Cortex of kidney (tissue), 1 donor: ENCODE measurements at places on chromosomes 6 and 20.

GRCh38 chr20:50017576-50018248, 34.9 kb downstream of the SNAI1 start:
- DNase-seq, result no peak

GRCh38 chr6:49890988-49891387, 24.7 kb upstream of the CRISP1 start:
- no peak for DNase-seq

DNA sequence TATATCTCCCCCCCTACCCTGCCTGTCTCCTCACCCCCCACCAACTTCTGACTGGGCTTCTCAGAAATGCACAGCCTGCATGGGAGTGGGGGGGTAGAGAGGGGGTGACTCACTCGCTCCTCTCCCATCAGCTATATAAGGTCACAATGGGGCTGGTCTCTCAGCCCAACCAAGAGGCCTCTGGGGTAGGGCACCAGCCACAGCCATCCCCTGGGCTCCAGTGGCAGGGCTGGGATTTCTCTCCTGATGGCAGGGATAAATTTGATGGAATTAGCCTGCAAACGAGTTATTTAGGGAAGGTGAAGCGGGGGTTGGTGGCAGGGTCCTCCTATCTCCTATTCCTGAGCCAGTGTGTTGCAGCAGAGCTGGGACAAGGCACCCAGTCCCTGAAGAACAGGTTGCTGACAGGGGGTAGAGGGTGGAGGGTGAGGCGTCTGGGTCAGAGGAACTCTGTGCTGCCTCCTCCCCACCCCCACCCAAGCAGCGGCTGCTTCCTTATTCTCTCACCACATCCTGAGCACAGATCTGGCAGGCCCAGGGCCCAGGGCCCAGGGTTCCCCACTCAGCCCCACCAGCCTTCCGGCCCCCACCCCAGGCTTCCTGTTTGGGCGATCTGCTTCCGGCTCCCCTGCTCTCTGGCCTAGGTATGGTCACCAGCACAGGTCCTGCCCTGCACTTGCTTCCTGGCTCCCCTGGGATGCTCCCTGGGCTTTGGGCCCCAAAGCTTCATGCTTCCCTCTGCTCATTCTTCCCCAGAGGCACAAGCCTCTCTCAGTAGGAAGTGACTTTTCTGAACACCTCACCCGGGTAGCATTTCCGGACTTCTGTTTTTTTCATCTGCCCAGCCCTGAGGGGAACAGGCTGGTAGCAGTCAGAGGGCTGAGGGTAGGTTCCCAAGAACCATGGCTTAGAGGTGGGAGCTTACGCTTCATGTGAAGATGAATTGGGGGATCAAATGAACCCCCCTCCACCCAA, 4.0 kb downstream of the PPP1R18 start:
- DNase-seq, result no peak

- no peak for DNase-seq
Observed at GRCh38 chr6:56649053-56649769, 6.5 kb upstream of the DST start.

DNA sequence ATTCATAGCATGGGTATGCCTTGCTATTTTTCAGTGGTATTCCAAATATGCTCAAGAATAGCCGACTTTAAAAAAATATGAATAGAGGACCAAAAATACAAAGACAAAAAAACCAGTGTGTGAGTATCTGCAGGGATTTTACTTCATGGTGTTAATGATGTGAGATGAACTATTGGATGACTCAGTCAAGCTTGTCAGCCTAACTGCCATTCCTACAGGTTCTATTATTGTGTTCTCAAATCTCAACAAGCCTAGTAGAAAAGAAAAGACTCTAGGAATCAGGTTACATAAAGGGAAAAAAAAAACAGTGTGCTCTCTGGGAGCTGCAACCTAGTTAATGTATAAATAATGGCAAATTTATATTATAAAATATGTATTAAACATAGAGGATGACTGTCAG, 588.4 kb upstream of the BTBD3 start:
- DNase-seq, result no peak

- DNase-seq, result no peak
Observed at GRCh38 chr6:142429195-142429594, 127.4 kb downstream of the ADGRG6 start.

- no peak for DNase-seq
Observed at GRCh38 chr6:65229825-65230224, 477.2 kb downstream of the EYS start.

- no peak for DNase-seq
Observed at GRCh38 chr6:111949546-111949945, 76.3 kb upstream of the FYN start.

DNA sequence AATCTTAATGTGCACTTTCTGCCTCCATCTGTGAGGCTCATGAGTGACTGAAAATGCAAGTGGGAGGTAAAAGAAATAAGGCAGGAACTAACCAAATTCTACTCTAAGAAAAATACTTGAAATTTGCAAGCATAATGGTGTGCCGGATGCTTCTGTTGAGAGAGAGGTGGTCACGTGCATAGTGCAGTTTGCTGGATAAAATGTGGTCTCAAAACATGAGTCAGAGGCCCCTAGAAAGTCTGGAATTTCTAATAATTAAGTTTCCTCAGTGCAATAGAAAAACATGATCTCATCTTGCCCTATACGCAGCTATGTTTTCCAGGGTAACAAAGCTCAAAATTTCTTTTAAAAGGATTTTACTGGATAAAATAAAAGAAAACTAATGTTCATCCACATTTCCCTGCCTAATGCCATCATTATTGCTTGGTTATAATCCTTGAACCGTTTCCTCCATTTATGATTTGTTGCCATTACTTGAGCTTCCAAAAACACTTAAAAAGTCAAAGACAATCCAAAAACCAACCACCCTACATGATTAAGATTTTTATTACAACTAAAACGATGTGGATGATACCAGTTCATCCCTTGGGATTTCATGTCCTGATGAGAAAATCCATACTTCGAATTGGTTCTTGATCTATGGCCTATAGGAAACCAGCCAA, 351.7 kb upstream of the ARID1B start:
- DNase-seq, result no peak

- DNase-seq, result no peak
Observed at GRCh38 chr20:25553819-25554296, 31.5 kb downstream of the NINL start.

DNA sequence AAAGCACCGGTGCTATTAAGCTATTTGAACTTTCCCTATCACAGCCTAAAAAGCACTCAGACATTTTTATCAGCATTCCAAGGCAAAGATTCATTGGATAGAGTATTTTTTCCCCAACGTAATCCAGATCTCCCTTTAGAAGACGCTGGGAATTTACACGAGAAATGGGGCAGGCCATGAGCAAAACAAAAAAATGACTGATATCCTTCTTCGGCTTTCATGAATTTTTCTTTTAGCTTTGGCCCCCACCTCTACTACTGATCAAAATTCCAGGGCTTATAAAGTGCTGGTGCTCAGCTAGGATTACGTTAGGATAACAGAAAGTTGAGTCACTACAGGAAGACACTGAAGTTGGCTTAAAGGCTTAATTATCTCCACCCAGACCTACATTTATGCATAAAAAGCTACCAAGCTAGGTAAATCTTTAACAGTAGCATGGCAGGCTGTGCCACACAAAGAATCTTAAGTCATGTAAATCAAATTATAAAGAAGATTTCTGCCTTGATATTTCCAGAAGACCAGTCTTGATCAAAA, 418.5 kb upstream of the BTBD3 start:
- DNase-seq, result no peak

- DNase-seq, result no peak
Observed at GRCh38 chr6:13220266-13220665, 108.1 kb downstream of the TBC1D7 start.

- DNase-seq, result no peak
Observed at GRCh38 chr20:21944227-21944626, 238.8 kb downstream of the PAX1 start.

DNA sequence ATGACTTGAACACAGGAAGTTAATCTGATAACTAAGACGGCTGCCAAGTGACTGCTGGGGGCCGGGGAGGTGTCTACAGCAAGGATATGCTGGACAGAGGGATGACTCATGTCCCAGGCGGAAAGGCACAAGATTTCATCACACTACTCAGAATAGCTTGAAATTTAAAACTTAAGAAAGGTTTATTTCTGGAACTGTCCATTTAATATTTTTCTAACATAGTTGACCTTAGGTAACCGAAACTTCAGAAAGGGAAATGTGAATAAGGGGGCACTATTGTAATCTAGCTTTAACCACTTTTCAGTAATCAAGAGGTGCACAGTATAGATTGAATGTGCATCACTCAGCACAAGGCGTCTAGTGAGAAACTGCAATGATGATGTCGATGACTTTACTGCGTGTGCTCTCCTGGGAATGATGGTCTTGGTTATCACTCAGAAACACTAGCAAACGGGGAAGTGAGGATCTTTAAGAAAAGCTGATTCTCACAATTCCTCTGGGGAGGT, 171.5 kb downstream of the QKI start:
- no peak for DNase-seq

- DNase-seq, result no peak
Observed at GRCh38 chr20:37543828-37544227, 16.2 kb upstream of the BLCAP start.

DNA sequence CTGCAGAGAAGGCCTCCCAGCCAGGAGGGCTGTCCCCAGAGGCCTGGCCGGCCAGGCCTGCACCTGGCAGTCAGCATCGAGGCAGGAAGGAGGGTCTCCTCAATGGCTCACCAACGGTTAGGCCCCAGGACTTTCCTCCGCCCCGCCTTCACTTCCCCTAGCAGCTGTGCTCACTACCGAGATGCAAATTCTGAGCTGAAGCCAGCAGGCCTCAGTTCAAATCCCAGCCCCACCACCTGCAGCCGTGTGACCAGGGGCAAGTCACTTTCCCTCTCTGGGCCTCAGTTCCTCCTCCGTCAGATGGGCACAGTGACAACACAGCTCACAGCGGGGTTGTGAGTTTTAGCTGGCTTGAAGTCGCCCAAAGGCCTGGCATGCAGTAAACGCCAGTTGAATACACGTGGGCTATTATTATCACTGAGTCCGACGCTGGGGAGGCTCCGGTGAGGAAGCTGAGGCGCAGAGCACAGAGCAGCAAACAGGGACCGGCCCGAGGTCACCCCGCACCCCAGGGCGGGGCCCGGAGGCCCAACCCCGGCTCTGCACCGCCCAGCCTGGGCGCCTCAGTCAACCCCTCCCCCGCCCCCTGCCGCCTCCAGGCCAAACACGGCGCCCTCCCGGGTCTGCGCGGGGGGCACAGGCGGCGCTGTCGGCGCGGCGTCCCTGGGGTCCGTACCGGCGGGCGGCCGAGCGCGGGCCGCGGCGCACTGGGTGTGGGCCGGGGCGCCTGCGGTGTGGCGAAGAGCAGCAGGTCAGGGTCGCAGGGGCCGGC, 671 bp downstream of the E2F1 start:
- DNase-seq, result no peak

- DNase-seq, result no peak
Observed at GRCh38 chr6:166784691-166785090, 157.6 kb upstream of the RPS6KA2 start.

GRCh38 chr6:64257586-64257985, 622.0 kb downstream of the PHF3 start:
- no peak for DNase-seq

- no peak for DNase-seq
Observed at GRCh38 chr6:100662264-100662663, 197.5 kb upstream of the SIM1 start.

DNA sequence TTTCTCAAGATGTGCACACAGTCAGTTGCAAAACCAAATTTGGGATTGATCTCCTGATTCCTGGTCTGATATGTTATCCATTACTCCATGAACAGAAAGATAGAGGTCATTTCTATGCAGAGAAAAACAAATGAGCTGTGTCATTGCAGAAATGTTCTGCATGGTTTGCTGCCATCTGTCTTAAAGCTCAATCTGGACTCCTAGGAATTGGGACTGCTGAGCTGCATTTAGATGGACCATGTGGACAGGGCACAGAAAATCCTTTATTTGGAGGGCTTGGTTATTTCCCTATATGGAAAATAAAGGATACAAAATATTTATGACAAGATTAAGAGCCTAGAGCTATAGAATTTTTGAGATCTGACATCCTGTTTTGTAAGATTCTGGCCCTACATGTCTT, 91.3 kb downstream of the ADGRB3 start:
- DNase-seq, result no peak
